ENCODE measurements at places on chromosomes 6 and 20.
A peak's percentile ranks its signal among the peaks of the same experiment; 100 is the strongest.

DNA sequence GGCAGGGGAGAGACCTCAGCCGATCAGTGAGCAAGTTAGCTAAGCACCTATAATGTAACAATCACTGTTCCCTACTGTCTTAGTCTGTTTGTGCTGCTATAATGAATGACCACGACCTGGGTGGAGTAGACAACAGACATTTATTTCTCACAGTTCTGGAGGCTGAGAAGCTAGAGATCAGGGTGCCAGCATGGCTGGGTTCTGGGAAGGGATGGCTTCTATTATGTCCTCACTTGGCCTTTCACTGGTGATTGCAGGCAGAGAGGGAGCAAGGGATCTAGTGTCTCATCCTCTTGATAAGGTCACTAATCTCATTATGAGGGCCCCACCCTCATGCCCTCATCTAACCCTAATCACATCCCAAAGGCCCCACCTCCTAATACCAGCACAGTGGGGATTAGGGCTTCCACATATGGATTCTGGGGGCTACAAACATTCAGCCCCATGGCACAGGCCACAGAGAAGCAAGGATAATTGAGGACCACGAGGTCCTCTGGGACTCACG, 162.5 kb downstream of the CD83 start:
- DNase-seq = no peak

DNA sequence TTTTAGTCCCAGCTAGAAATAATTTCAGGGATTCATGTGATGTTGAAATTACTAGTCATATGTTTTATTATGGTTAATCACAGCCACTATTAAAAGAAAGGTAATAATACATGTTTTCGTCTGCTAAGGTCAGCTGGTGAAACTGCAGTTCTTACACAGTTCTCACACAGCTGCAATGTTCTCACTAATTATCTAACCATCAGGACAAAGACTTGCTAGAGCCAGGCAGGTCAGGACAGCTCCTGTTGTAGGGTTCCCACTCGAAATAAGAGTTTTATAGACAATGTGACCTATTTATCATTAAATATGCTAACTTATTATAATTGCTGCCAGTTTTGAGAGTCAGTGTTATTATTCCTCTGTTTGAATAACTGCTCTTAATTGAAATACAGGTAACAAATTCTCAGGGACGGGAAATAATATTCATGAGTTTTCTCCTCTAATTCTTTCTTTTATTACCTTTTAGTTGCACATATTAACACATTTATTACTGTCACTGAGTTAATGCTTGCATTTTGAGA, 97.9 kb downstream of the GJA1 start:
- no peak for DNase-seq

DNA sequence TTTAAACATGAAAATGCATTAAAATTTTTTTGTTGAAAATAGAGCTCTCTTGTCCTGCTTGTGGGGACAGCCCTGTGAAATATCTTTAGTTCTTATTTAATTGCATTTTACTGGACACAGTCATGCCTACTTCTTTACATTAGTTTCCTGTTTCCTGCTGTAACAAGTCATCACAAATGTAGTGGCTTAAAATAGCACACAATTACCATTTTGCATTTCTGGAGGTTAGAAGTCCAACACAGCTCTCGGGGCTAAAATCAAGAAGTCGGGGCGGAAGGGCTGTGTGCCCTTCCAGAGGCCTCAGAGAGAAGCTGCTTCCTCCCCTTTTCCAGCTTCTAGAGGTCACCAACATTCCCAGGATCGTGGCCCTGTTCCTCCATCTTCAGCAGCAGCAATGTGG, 29.4 kb downstream of the PNLDC1 start:
- no peak for DNase-seq

GRCh38 chr6:63792736-63793464, 157.3 kb downstream of the PHF3 start:
- DNase-seq = no peak

DNA sequence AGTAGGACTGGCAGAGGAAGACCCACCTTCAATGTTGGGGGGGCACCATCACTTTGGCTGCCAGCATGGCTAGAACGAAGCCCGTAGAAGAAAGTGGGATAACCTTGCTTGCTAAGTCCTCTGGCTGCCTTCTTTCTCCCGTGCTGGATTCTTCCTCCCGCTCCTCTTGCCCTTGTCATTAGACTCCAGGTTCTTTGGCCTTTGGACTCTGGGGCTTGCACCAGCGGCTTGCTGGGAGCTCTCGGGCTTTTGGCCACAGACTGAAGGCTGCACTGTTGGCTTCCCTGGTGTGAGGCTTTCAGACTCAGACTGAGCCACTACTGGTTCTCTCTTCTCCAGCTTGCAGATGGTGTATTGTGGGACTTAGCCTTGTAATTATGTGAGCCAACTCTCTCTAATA, 28.2 kb downstream of the GSTA2 start:
- no peak for DNase-seq

GRCh38 chr6:35052694-35053565, 88.2 kb downstream of the TCP11 start:
- DNase-seq = no peak

DNA sequence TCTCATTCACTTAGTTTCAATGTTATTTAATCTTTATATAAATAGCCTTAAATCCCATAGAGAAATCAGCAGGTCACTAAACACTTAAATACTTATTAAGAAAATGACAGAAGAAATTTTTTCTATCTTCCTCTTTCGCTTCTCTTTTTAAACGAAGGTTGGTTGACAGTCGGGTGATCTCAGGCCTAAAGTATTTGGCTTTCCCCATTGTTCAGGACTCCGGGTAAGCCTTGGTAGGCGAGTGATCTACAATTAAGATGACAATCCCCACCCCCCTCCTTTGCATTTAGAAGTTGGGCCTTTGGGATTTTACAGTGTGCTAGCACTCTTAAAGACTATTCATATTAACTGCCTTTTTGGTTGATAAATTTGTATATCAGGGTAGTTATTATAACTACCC, 19.7 kb upstream of the UTRN start:
- DNase-seq = no peak

- no peak for DNase-seq
These were observed 168.9 kb downstream of the PHF3 start for GRCh38 chr6:63804381-63804956.

GRCh38 chr20:10171864-10172751, 46.5 kb upstream of the SNAP25 start:
- no peak for DNase-seq

- no peak for DNase-seq
These were observed 95.2 kb downstream of the DOK5 start for GRCh38 chr20:54570561-54570960.

- DNase-seq = no peak
These were observed 23.8 kb downstream of the VEGFA start for GRCh38 chr6:43793875-43794242.

GRCh38 chr6:36947570-36948351, 6.8 kb upstream of the PI16 start:
- DNase-seq = peak; percentile 38

DNA sequence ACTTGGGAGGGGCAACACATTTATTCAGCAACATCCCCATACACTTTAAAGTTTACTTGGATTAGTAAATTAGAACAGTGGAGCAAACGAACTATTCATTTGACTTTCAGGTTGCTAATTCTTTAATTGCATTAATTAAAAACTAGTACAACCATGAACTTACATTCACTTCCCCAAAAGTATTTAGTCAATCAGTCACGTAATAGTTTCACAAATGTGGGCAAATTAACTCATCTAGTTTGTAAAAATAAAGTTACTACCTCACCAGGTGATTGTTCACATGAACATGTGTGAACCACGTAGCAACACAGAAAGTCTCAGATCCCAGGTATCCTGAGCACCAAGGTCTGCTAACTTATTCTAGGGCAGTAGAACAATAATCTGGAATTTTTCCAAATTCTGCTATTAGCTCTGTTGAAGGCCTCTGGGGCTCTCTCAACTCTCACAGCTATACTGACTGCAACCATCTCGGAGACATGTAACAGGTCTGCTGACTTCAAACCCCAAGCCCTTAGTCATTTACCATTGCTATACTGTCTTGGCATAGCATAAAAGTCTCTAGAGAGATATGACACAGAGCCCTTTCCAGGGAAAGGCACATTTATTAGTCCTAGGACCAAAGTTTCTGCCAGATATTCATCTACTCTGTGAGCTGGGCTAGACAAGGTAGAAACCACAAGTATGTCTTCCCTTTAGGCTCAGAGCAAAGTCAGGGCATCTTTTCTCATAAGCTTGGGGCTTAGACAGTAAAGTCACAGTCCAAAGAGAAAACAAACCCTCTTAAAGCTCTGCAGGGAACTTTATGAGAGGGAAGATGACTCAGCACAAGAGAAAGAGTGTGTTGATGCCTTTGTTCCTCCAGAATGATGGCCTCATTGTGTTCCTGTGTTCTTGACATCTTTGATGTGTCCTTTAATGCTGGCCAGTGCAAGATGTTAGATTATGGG, 50.9 kb upstream of the CCDC28A start:
- DNase-seq = no peak

- DNase-seq = no peak
These were observed 255.6 kb downstream of the LRFN2 start for GRCh38 chr6:40331545-40331944.
